Endothelial cell (in vitro differentiated cells): ENCODE measurements at places on chromosomes 11 and 22. TPM values are rescaled to one million over a fixed set of nuclear protein-coding genes. Genes with fewer than 3 reads are reported as not detected.

MGAT3 gene
- 0.87 TPM for total RNA-seq

XKR3 gene
- total RNA-seq, result not detected

GRAMD4 gene
- total RNA-seq, result 42.7 TPM

TMEM151A gene
- total RNA-seq, result not detected

IRAG1 gene
- total RNA-seq, result 8.7 TPM

ASRGL1 gene
- total RNA-seq, result 9.3 TPM

LIN7C gene
- total RNA-seq, result 17.0 TPM

OVOL1 gene
- total RNA-seq, result not detected

FOLR1 gene
- total RNA-seq, result not detected

PARVG gene
- 0.90 TPM for total RNA-seq

KRTAP5-1 gene
- not detected for total RNA-seq

RHOD gene
- 10.5 TPM for total RNA-seq

TMEM9B gene
- total RNA-seq, result 23.4 TPM

ZNF202 gene
- total RNA-seq, result 13.8 TPM

FAM76B gene
- 24.2 TPM for total RNA-seq

TOMT gene
- not detected for total RNA-seq

ADAMTS8 gene
- total RNA-seq, result 0.31 TPM

ANGPTL5 gene
- total RNA-seq, result not detected

ASPHD2 gene
- total RNA-seq, result 14.5 TPM

FGF4 gene
- total RNA-seq, result not detected

MN1 gene
- total RNA-seq, result 9.9 TPM

NTM gene
- total RNA-seq, result 3.6 TPM

GRAP2 gene
- 20.5 TPM for total RNA-seq

INSC gene
- 0.23 TPM for total RNA-seq

TST gene
- 39.0 TPM for total RNA-seq

VPREB1 gene
- total RNA-seq, result not detected

KCNK7 gene
- 2.0 TPM for total RNA-seq

PATE4 gene
- total RNA-seq, result 0.31 TPM

SMTN gene
- total RNA-seq, result 736 TPM

IL17REL gene
- total RNA-seq, result 0.15 TPM

CABP4 gene
- not detected for total RNA-seq

SUSD2 gene
- 0.38 TPM for total RNA-seq

MUC5AC gene
- total RNA-seq, result not detected

OR4D9 gene
- not detected for total RNA-seq

MMP13 gene
- total RNA-seq, result not detected

IGF2 gene
- 2.1 TPM for total RNA-seq

SCGB1A1 gene
- total RNA-seq, result 0.72 TPM

OR10AG1 gene
- not detected for total RNA-seq

PRMT3 gene
- total RNA-seq, result 5.4 TPM

OR52N4 gene
- total RNA-seq, result not detected

FXYD2 gene
- not detected for total RNA-seq

SCGB2A2 gene
- total RNA-seq, result not detected

TH gene
- total RNA-seq, result not detected

ZC3H12C gene
- 6.4 TPM for total RNA-seq

CD3D gene
- total RNA-seq, result not detected

MMP12 gene
- total RNA-seq, result not detected

C2CD2L gene
- 11.7 TPM for total RNA-seq

UQCC3 gene
- 4.7 TPM for total RNA-seq

PRAME gene
- not detected for total RNA-seq

ELMOD1 gene
- total RNA-seq, result 0.51 TPM

SYT12 gene
- total RNA-seq, result 0.82 TPM

CD3G gene
- total RNA-seq, result not detected

MUC6 gene
- total RNA-seq, result not detected

PPP6R3 gene
- total RNA-seq, result 115 TPM

FUT4 gene
- 6.3 TPM for total RNA-seq

OR8A1 gene
- 0.46 TPM for total RNA-seq

VSIG10L2 gene
- not detected for total RNA-seq
